ENCODE measurements at places on chromosomes 1 and 21. TPM values are rescaled to one million over a fixed set of nuclear protein-coding genes. Genes with fewer than 3 reads are reported as not detected.

MYCL gene
- polyA plus RNA-seq, result 0.03 TPM

- H3K36me3 ChIP-seq, result no peaks in the 10 kb centered on the region
- peaks cover 3% of the 10 kb centered on the region for H3K27me3 ChIP-seq
- H3K27ac ChIP-seq, result no peak overlapping the region
- no peak overlapping the region for H3K4me3 ChIP-seq
Observed at GRCh38 chr1:56866656-56867055, 12.1 kb downstream of the C8A start.

DNA sequence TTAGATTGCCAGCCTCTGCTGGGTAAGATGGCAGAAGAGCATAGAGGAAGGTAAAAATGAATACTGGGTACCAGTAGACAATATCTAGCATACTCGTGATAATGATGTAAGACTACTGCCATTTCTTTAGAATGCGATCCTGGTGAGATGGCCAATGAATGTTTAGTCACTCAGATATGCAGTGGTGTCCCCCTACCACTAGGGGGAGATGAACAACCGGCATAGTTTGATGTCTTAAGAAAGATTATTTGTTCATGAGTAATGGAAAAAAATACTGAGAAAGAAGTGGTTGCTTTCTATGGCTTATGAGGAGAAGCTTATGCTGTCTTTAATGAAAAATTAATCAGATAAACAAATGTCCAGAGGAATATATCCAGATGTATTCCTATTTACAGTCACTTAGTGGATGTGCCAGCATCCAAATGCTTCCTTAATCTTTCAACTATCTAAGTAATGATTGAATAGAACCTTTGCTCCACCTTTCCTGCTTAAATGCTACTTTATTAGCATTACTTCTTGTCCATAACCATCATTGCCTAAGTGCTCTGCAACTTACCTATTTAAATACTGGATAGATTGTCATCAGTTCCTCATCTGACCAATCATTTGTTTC lies 256.6 kb downstream of the ST6GALNAC3 start:
- H3K27ac ChIP-seq, result no peak overlapping the region
- no peak overlapping the region for H3K4me3 ChIP-seq
- peak; percentile 49 for DNase-seq
- H3K27me3 ChIP-seq, result no peaks in the 10 kb centered on the region

GRCh38 chr21:36547464-36547863 lies 67.5 kb upstream of the CLDN14 start:
- H3K27me3 ChIP-seq, result peaks cover 6% of the 10 kb centered on the region
- no peak overlapping the region for H3K27ac ChIP-seq
- H3K36me3 ChIP-seq, result no peaks in the 10 kb centered on the region
- H3K4me3 ChIP-seq, result no peak overlapping the region
- H3K4me1 ChIP-seq, result no peaks in the 10 kb centered on the region

DNA sequence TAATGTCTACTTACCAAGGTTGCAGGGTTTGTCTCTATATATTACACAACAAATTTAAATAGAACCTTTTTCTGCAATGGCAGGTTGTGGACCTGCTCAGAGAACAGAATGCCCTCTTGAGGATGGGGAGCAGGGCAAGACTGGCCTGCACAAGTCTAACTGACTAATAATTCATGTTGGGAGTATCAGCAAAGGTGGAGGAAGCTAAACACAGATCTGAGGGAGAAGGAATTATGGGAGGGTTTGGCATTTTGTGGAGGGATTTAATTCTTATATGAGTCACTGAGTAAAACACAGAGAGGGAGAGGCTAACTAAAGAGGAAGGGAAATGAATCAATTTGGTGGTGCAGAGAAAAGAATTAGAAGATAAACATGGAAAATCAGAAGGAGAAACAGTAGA lies 40.0 kb downstream of the CLDN17 start:
- no peak for DNase-seq
- H3K36me3 ChIP-seq, result no peaks in the 10 kb centered on the region
- no peak overlapping the region for H3K27ac ChIP-seq

C1orf53 gene
- 0.24 TPM for polyA plus RNA-seq

DNA sequence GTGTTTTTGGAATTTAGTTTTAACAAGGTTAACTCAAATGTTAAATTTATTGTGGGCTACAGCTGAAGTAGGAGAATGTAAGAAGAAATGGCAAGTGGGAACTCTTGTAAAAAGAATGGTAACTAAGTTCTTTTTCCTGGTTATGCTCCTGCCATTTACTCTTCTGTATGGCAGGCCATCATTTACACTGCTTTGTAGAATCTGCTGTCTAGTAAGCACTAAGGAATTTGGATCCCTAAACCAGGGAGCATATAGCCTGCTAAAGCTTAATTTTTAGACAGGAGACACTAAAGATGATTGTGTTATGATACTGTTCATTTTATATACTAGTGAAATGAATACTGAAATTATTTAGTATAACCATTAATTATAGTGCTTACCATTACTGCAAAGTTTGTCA lies 85.3 kb downstream of the CAMTA1 start:
- H3K4me3 ChIP-seq, result no peak overlapping the region
- no peaks in the 10 kb centered on the region for H3K27me3 ChIP-seq
- H3K27ac ChIP-seq, result no peak overlapping the region
- H3K36me3 ChIP-seq, result no peaks in the 10 kb centered on the region
- H3K4me1 ChIP-seq, result no peaks in the 10 kb centered on the region

DNA sequence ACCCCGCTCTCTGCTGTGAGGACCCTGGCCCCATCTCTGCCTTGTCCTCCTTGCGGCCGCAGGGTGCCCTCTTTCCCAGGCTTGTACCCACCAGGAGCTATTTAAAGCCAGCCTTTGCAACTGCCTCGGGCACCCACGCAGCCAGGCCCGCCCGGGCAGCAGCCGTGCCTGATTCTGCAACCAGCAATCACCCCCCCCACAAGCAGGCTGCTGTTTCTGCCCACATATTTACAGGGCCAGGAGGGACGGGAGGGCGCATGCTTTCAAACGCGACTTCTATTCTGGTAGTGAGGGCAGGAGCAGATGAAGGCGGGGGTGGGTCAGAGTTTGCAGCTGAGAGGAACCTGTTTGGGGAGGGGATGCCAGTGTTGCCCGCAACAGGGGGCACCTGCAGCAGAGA lies 13.6 kb downstream of the GABRD start:
- H3K27ac ChIP-seq, result no peak overlapping the region
- H3K4me3 ChIP-seq, result no peak overlapping the region
- no peak for DNase-seq
- H3K27me3 ChIP-seq, result no peaks in the 10 kb centered on the region
- H3K36me3 ChIP-seq, result no peaks in the 10 kb centered on the region
- H3K4me1 ChIP-seq, result peaks cover 13% of the 10 kb centered on the region

DNA sequence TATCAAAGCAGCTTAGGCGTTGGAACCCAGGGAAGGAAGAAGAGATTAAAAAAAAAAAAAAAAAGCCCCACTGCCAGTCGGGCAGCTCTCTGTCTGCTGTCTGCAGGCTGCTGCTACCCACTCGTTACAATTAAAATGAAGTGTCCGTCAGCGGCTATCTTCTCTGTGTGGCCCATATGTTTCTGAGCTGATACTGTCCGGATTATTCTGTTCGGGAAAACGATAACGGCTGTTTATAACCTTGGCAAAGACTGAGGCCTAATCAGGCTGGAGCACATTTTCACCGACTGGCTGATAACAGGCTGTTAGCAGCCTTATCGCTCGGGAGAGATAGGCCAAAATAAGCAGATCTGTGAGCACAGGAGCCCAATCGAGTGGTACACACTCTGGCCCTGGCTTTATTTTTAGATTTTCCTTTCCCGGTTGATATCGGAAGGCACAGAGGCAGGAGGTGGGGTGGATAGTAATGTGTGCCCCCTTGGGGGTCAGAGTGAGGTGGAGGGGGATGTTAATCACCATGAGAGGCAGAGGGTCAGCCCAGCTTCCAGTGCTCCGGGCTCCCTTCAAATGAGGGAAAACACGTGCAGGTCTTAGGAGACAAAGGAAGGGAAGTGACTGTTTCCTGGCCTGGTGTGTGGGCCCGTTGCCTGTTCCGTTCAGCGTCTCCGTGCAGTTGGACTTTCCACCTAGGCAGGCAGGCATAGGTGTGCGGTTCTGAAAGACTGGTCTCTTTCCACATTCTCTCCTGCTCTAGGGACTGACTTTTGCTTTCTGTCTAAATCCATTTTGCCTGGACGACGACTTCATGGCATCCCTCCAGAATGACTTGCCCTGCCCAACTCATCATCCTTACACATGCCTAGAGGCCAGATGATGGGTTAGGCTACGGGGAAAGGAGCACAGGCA lies 153.4 kb downstream of the PBX1 start:
- no peak for DNase-seq
- H3K27ac ChIP-seq, result no peak overlapping the region
- no peaks in the 10 kb centered on the region for H3K36me3 ChIP-seq
- H3K27me3 ChIP-seq, result peaks cover 4% of the 10 kb centered on the region
- H3K4me1 ChIP-seq, result no peaks in the 10 kb centered on the region
- H3K4me3 ChIP-seq, result no peak overlapping the region

DNA sequence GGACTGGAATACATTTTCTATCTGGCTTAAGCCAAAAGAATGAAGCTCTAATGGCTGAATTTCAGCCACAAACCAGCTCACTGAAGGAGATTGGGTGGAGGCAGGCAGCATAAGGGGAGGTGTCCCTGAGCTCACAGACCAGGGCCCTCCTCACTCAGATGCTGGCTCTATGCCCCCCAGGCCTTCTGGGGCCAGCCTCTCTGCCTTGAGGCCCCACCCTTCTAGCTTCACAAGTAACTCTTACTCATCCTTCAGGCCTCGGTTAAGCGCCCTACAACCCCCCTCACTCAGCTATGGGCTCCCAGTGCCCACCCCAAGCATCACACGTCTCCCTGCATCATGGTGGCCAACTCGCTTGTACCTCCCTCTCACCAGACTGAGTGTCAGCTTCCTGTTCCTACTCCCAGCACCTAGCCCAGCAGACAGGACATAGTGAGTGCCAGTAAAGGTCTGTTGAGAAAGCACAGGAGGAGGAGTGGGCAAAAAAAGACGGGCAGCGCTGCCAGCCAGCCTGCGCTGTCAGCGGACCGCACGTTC lies 40.8 kb upstream of the GPR157 start:
- DNase-seq, result no peak
- H3K4me1 ChIP-seq, result peaks cover 4% of the 10 kb centered on the region
- no peak overlapping the region for H3K27ac ChIP-seq
- H3K36me3 ChIP-seq, result no peaks in the 10 kb centered on the region

GJA5 gene
- polyA plus RNA-seq, result not detected

DNA sequence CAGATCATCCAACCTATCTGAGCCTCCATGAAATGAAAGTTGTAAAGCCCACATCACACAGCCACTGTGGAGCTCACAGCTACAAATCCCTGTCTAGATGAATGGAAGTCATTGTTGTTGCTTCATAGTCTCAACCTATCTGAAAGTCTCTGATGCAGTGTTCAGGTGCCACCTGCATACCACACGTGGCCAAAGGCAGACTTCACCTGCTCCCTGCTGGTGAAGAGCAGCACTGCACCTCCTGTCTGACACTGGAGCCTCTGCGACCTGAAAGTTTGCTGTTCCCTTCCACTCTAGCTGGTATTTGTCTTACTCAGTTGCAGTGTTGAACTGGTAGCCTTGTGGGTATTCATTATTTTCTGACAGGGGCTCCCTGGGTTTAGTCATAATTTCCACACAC lies 18.4 kb downstream of the LORICRIN start:
- H3K36me3 ChIP-seq, result no peaks in the 10 kb centered on the region
- H3K27ac ChIP-seq, result no peak overlapping the region
- no peak overlapping the region for H3K4me3 ChIP-seq

TIE1 gene
- polyA plus RNA-seq, result not detected

DNA sequence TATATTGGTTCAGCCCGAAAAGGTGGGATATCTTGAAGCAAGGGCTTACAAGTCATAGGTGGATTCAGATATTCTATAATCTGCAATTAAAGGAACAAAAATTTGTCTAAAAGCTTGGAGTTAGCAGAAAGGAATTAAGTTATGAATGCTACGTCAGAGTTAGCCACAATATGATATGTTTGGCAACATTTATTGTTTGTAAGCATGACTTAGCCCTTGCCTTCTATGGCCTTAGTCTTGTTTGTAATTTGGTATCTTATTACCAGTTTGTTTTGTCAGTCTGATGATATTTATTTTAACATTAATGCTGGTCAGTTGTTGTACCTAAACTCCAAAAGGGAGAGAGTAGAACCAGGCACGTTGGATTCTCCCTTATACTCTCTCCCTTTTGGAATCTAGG lies 43.1 kb upstream of the SUCO start:
- no peak for DNase-seq
- no peak overlapping the region for H3K4me3 ChIP-seq
- no peaks in the 10 kb centered on the region for H3K27me3 ChIP-seq
